ENCODE measurements at places on chromosomes 6 and 20.
A peak's percentile ranks its signal among the peaks of the same experiment; 100 is the strongest.

- peak; percentile 6 for DNase-seq
These were observed 72.9 kb downstream of the PSMB1 start for GRCh38 chr6:170480050-170480692.

GRCh38 chr20:42531508-42531961, 658.2 kb downstream of the PTPRT start:
- no peak for DNase-seq

GRCh38 chr6:34906826-34907225, 17.8 kb downstream of the ANKS1A start:
- DNase-seq, result no peak

- peak; percentile 92 for DNase-seq
These were observed 326.4 kb upstream of the MARCKS start for GRCh38 chr6:113530769-113531168.

- DNase-seq, result no peak
These were observed 266.0 kb upstream of the ID4 start for GRCh38 chr6:19571176-19571575.

GRCh38 chr6:170459451-170459850, 93.7 kb downstream of the PSMB1 start:
- peak; percentile 14 for DNase-seq

- no peak for DNase-seq
These were observed 34.1 kb downstream of the CEBPB start for GRCh38 chr20:50224531-50225255.

DNA sequence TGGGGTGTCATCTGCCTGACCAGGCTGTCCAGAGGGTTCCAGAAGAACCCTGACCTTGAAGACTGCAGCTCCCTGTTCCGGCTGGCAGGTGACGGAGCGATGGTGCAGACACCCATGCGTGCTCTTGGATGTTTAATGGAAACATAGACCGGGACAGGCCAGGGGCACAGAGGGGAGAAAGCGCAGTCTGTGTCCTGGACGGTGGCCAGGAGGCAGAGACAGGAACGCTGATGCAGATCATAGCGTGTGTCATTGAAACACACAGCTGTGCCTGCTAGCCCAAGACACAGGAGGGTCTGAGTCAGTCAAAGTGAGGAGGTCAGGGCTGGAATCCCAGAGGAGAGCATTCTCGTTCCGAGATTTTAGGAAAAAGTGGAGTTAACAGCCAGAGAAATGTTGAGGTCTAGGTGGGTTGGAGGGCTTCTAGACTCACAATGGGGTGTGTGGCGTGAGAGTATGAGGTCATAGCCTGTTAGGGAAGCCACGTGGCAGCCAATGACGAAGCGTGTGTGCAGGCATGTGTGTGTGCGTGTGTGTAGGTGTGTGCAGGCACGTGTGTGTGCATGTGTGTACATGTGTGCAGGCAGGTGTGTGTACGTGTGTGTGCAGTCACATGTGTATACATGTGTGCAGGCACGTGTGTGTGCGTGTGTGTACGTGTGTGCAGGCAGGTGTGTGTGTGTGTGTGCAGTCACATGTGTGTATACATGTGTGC, 167.0 kb downstream of the ERMARD start:
- DNase-seq, result no peak

- no peak for DNase-seq
These were observed 545.4 kb upstream of the JAG1 start for GRCh38 chr20:11219192-11219591.

- peak; percentile 96 for DNase-seq
These were observed at the start of gene WFDC5 for GRCh38 chr20:45114465-45115385. WFDC5 (minus strand) TSS chr20:45115174; CDS start chr20:45115083, 91 bp downstream.

DNA sequence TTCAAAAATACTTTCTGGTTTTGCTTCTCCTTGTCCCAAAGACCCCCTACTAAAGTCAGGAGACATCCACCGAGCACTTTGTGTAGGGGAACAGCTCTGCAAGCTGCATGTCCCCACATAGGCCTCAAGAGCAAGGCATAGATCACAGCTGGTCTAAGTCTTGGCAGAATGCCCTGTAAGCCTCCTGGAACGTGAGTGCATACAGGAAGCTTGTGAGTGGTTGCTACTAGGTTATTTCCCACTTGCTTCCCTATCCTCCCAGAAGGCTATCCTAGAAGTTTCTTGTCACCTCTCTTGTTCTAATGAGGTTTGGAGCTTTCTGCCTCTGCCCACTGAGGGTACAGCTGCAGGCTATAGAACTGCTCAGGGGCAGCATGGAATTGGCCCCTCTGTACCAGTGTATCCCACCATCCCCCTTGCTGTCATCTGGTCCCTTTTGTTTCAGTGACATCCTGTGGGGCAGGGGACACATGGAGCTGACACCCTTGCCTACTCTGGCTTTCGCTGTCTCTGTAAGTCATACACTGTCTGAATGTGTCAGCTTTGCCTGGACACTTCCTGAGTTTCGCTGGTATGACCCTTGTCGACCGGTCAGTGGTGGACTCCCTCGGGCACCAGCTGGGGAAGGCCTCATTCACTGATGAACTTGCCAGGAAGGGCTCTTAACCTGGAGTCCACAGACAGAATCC, 35.6 kb upstream of the KCNK16 start:
- DNase-seq, result peak; percentile 52

GRCh38 chr6:169997187-169997929, 245.9 kb downstream of the ERMARD start:
- DNase-seq, result peak; percentile 9

GRCh38 chr6:114342826-114343781, at the start of gene HS3ST5:
HS3ST5 (minus strand) TSS chr6:114343023; CDS start chr6:114062845, 280,178 bp downstream.
- peak; percentile 6 for DNase-seq

DNA sequence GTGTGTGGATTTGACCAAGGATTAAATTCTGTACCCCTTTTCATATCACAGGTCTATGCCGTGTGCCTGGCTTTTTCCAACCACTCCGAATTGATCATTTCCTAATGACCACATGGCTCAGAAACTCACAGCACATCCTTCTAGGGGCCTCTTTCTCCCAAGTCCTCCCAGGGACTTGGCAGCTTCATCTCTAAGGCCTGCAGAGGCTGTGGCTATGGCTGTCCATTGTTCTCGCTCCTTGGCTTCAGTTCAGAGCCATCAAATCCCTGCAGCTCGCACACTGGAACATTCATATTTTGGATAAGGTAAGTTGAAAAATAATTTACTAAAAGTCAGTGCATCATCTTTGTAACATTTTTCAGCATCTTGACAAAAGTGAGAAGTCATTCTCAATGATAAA, 497.2 kb upstream of the CDH4 start:
- no peak for DNase-seq

- DNase-seq, result no peak
These were observed 19.4 kb upstream of the COL19A1 start for GRCh38 chr6:69846770-69847491.

DNA sequence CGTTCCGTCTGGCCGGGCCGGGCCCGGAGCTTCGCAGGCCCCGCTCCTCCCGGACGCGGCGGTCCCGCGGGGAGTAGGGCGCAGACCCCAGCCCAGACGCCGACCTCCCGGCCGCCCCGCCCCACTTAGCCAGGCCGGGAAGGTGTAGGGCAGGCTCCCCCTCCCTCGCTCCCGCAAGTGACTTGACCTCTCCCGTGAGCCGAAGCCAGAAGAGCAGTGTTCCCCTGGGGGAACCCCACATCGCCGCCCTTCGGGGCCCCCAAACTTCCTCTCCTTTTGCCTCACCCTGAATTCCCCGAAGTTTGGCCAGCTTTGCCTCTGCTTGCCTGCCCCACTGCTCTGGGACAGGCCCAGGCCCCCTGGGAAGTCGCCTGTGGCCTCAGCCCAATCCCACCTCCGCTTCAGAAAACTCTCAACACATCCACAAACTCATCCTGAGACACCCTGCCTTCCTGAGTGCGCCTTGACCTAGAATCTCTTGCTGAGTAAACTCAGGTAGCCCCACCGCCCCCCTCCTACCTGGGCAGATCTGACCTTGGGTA, 524 bp upstream of the NOL4L start:
- DNase-seq, result no peak

All from epithelial cell of esophagus (primary cell).